ENCODE measurements at places on chromosomes 6 and 20. TPM values are rescaled to one million over a fixed set of nuclear protein-coding genes. Genes with fewer than 3 reads are reported as not detected.
A peak's percentile ranks its signal among the peaks of the same experiment; 100 is the strongest.

DNA sequence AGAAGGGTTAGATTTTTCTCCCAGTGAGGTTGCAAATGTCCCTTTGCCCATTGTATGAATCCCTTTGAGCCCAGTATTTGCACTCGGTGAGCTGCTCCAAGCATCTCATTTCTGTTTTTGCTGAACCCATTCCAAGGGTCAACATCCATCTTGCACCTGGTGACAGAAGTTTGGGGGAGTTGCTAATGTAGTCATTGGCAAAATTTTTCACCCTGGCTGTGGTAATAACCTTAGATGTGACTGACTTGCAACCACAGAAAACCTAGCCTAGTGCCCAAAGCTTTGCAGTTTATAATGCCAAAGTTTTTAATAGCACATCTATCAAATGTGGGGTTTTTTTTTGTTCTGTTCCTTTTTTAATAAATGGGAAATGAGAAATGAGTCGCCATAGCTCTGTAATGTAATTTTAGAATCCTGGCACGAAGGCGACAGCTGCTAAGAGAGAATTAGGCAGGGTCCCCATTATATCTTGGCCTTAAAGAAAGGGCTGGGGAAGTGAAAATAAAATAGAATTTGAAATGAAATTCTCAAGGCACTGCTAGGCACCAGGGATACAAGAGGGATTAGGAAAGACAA lies 682.8 kb downstream of the KIF16B start:
- no peak for DNase-seq

GRCh38 chr20:2047456-2048092 lies 53.7 kb upstream of the PDYN start:
- DNase-seq = no peak

GRCh38 chr6:117072134-117072533 lies 193.2 kb upstream of the VGLL2 start:
- no peak for DNase-seq

DNA sequence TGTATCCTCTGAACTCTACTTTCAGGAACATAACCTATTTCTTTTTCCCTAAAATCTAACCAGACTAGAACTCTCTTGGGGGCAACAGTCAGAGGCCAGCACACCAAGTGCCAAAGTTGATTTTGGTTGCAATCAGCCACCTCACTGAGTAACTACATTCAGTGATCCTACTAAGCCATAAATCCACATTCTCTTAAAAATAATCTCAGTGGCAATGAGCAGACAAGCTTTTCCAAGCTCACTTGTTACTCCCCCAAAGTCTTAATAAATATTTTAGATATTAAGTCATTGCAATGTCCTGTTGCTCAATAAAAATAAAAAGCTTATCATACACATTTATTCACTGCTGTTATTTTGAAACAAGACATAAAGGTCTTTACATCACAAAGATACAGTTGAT lies 9.8 kb downstream of the RGS17 start:
- DNase-seq = no peak

- DNase-seq = peak; percentile 63
These were observed 114.9 kb downstream of the AKAP7 start for GRCh38 chr6:131250122-131250521.

GRCh38 chr6:26500102-26500501 lies at the start of gene BTN1A1:
Gene BTN1A1 (plus strand): TSS chr6:26500303. CDS start chr6:26501287, 984 bp downstream.
- DNase-seq = no peak

The C20orf204 gene
- 1.4 TPM for polyA plus RNA-seq

DNA sequence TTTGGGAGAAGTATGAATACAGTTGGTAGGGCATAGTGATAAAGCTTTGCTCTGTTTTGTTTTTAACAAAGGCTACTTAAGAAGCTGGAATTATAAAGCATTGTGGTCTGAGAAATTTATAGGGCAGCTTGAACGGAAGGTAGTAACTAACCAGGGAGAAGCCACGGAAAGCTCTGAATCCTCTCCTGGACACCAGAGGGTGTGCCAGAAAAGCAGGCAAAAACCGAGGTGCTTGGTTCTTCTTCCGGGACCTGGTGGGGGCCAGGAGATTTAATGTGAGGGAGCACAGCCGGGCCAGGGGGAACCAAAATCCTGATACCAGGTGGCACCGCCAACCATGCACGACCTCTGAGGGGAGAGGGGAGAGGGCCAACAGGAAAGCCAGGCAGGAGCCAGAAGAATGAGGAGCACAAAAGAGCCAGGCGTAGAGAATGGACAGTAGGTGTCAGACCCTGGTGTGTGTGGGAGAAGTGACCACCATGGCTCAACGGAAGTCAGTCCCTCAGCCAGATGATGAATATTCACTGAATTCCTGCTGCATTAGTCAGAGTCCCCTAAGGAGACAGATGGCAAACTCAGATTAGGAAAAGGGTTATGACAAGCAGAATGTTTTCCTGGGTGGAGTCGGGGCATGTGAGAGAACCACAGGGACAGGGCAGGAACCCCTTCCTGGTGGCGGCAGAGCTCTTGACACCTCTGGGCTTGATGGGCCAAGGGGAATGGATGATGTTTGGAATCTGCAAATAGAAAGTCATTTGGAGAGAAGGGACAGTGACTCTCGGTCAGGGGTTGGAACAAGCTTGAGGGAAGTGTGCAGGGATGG lies 262.3 kb downstream of the ZNF217 start:
- DNase-seq = no peak
